ENCODE measurements at places on chromosomes 4 and X.

DNA sequence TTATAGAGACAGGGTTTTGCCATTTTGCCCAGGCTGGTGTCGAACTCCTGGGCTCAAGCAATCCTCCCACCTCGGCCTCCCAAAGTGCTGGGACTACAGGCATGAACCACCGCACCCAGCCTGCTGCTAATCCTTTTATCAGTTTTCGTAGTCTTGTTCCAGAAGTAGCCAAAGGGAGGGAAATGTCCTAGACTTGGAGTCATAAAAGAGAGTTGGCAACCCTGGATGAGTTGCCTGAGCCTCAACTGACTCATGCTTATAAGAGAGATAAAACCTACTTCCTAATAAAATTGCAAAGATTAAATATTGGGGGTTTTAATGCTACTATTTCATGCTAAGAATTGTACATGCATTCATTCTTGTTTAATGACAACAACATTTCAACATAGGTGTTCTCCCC, 44.3 kb downstream of the CD40LG start:
- DNase-seq, result no peak

DNA sequence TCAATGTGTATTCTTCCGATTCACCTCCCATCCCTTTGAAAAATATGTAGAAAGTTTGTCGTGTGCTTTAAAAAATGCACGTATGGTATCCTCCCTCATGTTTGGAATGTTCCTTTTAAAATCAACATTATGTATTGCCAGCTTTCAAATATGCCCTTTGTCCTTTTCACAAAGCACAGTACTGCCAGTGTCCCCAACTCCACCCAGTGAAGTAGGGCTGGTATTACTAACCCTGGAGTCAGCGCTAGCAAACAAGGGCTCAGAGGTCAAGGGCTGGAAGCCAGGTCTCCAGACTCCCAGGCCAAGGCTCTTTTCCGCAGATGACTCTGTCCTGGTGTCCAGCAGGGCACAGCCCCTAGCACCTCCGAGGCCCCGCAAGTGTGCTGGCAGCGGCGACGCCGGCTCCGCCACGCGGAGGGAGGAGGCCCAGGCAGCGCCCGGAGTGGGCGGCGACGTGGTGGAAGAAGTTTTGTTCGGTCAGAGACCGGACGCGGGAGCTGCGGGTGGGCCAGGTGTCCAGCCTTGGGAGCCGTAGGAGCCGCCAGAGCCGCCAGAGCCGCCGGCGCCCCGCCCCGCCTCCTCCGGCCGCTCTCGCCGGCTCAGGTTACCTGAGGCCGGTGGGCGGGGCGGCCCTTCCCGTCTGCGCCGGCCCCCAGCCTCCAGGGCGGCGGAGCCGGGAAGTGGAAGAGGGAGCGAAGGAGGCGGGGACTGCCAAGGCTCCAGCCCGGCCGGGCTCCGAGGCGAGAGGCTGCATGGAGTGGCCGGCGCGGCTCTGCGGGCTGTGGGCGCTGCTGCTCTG, at the start of gene IL13RA1:
TSS of gene IL13RA1 (plus strand) at position 720 of the 799 bp plus-strand sequence. CDS start at position 753, 33 bp downstream.
- DNase-seq, result no peak

GRCh38 chr4:48680848-48681568, 99.1 kb downstream of the FRYL start:
- DNase-seq, result no peak

DNA sequence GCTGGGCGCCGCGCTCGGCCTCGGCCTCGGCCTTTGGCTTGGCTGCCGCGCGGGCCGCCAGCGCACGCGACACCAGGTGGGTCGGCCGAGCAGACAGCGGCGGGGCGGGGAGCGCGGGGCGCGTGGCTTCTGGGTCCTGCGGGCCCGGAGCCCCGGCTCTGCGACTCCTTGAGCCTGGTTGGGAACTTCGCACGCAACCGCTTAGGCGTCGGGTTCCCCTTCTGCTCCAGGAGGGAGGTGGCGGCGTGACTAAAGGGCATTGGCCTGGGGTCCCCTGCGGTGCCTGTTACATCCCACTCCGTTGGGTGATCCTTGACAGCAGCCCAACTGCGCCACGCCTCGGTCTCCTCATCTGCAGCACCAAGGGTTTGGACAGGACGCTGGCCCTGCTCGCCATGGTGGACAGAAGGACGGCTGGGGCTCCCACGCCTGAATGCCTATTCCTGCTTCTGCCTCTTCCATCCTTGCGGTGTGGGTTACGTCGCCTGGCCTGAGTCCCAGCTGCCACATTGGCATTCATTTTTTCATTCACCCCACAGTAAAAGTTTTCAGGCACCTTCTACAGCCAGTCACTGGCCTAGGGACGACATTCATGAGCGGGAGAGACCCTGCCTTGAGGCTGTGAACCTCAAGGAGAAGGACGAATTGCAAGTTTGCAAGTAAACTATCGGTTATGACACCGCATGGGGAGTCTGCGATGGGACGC, 631 bp downstream of the EVC start:
- DNase-seq, result no peak

- no peak for DNase-seq
Measured at GRCh38 chrX:118941147-118941546, 33.3 kb upstream of the LONRF3 start.

DNA sequence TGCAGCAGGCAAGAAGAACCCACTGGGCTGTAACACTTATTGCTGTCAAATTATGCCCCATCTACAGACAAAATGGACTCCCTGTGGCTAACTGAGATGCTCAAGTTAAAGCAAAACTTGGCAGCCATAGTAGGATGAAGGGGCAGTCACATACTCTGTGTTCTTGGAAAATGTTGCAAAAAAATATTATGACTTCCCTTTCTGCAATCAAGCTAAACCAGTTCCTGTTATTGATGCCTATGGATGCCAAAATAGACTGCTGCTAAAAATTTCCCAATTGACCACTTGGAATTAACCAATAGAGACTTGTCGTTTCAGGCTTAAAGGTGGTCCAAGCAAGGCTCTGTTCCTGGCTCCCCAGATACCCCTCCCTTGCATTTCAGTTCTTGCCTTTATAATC, 49.5 kb downstream of the IQCM start:
- DNase-seq, result no peak

DNA sequence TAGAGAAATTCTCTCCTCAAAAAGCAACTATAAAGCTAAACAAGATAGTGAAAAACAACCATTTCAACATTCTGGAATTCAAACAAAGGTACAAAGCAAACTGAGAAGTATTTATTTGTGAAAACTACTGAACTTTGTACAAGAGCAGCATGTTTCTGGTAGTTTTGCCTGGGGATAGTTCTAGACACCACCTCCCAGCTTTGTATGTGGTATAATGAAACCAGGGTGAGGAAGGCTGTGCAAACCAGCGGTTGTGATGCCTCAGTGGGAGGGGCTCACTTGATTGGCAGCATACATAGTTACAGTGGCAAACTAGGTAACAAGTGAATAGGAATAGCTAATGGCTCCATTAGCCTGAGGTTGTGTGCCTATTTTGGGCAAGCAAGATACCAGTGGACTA, 18.6 kb upstream of the FRMD7 start:
- no peak for DNase-seq

- no peak for DNase-seq
Measured at GRCh38 chrX:150262456-150262855, 100.7 kb upstream of the MAMLD1 start.

DNA sequence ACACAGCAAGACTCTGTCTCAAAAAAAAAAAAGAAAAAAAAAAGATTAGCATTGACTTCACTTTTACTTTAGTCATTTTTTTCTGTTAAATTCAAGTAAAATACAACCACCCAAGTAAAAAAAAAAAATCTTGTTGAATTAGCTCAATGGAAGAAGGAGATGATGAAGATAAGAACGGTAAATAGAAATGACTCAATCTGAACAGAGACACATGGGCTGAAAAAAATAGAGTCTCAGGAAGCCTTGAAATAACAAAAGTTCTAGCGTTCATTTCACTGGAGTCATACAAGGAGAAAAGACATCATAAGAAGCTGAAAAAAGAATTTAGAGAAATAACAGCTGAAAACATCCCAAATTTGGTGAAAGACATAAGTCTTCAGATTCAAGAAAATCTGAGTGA, 75.5 kb downstream of the CASP3 start:
- DNase-seq, result no peak
